ENCODE measurements at places on chromosomes 4 and X.

DNA sequence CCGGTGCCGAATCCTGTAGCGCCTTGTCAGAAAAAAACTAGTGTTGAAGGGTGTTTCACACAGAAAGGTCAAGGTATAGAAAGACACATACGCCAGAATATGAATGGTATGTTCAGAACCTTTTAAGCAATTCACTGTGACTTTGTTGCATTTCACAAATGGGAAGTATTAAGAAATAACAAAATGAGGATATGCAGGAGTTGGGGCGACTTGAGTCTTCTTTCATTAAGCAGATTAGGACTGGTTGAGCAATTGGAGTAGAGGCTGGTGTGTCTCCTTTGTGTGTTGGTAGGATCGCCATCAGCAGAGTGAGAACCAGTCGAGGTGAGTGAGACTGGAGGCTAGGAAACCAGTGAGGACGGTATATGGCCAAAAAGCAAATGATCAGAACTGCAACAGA is 1454.5 kb upstream of the TENM3 start:
- no peak for DNase-seq

- no peak for DNase-seq
These were observed 50.4 kb downstream of the STX18 start for GRCh38 chr4:4491396-4491893.

- no peak for DNase-seq
These were observed 28.9 kb upstream of the OPHN1 start for GRCh38 chrX:68462197-68462596.

DNA sequence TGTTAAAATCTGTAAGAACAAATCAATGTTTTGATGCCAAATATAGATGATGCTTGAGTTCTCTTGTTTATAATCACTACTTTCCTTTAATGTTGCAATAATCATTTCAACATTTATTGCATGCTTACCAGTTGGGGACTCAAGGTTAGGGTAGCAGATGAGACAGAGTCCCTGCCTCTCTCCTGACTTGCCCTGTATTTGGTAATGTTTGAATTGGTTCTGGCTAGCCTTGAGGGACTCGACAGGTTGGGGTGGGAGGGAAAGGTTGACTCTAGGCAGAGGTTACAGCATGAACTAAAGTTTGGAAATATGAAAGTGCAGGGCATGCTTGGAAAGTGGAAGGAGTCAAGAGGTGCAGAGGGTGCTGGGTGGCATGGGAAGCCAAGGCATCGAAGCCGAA is 2.0 kb downstream of the SEC24B start:
- no peak for DNase-seq

- no peak for DNase-seq
These were observed 18.1 kb downstream of the CCSER1 start for GRCh38 chr4:90145319-90145718.

- DNase-seq = no peak
These were observed 15.0 kb downstream of the ABLIM2 start for GRCh38 chr4:8143392-8144140.

DNA sequence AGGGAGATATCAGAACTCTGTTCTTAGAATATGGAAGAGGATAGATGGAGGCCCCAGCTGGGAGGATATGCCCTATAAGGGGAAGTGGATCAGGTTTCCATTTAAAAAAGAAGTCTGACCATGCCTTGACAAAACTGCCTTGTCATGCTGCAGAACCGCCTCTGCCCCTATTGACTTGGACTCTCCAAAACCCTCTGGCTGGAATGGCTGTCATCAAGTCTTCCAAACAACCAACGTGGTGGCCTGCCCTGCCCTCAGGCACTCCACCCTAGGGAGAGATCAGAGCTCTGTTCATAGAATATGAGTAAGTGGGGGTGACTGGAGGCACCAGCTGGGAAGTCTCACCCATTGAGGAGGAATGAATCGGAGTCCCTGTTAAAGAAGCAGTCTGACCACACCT is 114.9 kb downstream of the VSIG4 start:
- DNase-seq = no peak

- DNase-seq = no peak
These were observed 78.2 kb upstream of the PRSS48 start for GRCh38 chr4:151198748-151199147.

DNA sequence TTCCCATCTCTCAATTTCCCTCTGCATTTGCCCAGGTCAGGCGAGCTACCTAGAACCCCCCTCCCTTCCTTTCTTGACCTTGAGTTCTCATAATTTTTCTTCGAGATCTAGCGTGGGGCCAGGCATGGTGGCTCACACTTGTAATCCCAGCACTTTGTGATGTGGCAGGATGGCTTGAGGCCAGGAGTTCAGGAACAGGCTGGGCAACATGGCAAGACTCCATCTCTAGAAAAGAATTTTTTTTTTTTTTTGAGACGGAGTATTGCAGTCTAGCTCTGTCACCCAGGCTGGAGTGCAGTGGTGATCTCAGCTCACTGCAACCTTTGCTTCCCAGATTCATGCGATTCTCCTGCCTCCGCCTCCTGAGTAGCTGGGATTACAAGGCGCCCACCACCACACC is 4.5 kb upstream of the PORCN start:
- no peak for DNase-seq

DNA sequence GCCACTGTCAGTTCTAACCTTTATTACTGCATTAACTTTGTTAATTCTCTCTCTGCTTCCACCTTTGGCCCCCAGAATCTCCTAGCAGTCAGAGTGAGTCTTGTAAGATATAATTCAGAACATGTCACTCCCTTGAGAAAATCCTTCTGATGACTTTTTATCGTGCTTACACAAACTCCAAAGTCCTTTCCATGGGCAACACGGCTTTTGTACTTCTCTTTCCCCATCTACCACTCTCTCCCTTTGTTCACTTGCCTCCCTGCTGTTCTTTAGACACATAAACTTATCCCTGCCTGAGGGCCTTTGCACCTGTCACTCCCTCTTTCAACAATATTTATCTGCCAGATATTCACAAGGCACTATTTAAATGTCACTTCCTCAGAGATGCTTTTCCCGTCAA is 64.8 kb downstream of the MAOB start:
- no peak for DNase-seq

- DNase-seq = peak; percentile 47
These were observed 6.2 kb downstream of the TXK start for GRCh38 chr4:48127682-48128404.

- DNase-seq = no peak
These were observed 57.5 kb downstream of the GPR82 start for GRCh38 chrX:41781500-41781899.

DNA sequence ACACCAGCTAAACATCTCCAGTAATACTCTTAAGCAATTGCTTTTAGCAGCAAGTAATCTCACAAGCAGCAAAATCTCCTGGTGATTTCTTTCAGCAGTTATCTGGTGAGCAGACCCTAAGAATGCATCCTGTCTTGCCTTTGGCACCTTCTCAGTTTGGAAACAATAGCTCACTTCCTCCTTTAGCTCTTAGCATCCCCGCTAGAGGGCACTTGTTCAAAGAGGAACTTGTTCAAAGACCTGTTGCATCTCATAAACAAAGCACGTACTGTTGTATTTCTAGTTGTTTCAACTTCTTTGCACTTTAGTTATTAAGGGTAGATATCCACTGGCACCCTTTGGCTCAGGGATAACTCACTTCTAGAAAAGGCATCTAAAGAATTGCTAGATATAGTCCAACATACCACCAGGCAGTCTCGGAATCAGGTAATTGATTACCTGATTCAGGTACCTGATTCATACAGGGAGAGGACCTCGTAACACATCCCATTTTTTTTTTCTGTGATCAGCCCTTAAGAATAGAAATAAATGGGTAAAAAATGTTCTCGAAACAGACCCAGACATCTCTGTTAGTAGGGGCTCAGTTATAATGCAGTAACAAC is 81.9 kb upstream of the QRFPR start:
- DNase-seq = no peak

GRCh38 chr4:2159931-2160330 is 82.0 kb downstream of the HAUS3 start:
- DNase-seq = no peak

GRCh38 chr4:3263053-3263875 is 14.3 kb downstream of the MSANTD1 start:
- no peak for DNase-seq

- DNase-seq = no peak
These were observed 426 bp upstream of the C4orf51 start for GRCh38 chr4:145679520-145679919.

DNA sequence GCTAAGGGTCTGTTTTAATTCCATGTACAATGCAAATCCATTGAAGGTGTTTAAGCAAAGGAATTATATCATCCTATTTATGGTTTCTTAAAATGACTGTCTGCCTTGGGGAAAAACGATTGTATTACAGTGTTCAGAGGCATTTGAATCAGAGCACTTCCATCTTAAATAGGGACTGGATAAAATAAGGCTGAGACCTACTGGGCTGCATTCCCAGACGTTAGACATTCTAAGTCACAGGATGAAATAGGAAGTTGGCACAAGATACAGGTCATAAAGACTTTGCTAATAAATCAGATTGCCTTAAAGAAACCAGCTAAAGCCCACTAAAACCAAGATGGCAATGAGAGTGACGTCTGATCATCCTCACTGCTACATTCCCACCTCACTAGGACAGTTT is 1167.2 kb upstream of the PABPC4L start:
- no peak for DNase-seq

DNA sequence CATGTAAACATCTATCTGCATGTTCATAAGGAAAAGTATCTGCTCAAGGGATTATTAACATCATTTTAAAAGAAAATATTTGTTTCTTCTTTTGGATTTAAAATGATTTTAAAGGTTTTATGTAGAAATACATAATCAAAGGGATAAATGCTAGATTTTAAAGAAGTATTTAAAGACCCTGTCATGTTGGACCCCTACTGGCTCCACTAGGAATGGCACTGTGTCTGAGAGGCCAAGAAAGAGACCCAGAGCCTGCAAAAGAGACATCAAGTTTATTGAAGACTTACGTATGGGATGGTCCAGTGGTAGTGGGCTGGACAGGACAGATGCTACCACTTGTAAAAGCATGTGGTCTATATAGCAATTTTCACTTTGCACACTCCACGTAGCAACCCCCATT is 78.7 kb upstream of the PCDH18 start:
- no peak for DNase-seq

DNA sequence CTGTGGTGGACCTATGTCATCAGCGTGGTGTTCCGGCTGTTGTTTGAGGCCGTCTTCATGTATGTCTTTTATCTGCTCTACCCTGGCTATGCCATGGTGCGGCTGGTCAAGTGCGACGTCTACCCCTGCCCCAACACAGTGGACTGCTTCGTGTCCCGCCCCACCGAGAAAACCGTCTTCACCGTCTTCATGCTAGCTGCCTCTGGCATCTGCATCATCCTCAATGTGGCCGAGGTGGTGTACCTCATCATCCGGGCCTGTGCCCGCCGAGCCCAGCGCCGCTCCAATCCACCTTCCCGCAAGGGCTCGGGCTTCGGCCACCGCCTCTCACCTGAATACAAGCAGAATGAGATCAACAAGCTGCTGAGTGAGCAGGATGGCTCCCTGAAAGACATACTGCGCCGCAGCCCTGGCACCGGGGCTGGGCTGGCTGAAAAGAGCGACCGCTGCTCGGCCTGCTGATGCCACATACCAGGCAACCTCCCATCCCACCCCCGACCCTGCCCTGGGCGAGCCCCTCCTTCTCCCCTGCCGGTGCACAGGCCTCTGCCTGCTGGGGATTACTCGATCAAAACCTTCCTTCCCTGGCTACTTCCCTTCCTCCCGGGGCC is 1.2 kb downstream of the GJB1 start:
- DNase-seq = no peak

DNA sequence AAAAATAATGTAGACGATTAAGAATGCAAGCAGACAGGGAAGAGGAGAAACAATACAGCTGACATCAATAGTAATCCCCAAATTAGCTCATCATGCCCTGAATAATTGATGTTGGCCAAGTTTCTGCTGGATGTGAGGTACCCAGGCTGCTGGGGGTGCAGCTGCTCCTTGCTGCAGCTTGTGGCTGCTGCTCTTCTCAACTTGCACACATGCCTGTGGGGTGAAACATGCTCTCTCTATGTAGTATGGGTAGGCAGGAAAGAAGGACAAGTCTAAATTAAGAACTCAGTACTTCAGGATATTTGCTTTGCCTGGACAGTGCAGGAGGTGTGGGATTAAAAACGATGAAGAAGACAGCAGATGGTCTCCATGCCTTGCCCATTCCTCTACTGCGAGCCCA is 16.7 kb downstream of the EDA2R start:
- DNase-seq = no peak

DNA sequence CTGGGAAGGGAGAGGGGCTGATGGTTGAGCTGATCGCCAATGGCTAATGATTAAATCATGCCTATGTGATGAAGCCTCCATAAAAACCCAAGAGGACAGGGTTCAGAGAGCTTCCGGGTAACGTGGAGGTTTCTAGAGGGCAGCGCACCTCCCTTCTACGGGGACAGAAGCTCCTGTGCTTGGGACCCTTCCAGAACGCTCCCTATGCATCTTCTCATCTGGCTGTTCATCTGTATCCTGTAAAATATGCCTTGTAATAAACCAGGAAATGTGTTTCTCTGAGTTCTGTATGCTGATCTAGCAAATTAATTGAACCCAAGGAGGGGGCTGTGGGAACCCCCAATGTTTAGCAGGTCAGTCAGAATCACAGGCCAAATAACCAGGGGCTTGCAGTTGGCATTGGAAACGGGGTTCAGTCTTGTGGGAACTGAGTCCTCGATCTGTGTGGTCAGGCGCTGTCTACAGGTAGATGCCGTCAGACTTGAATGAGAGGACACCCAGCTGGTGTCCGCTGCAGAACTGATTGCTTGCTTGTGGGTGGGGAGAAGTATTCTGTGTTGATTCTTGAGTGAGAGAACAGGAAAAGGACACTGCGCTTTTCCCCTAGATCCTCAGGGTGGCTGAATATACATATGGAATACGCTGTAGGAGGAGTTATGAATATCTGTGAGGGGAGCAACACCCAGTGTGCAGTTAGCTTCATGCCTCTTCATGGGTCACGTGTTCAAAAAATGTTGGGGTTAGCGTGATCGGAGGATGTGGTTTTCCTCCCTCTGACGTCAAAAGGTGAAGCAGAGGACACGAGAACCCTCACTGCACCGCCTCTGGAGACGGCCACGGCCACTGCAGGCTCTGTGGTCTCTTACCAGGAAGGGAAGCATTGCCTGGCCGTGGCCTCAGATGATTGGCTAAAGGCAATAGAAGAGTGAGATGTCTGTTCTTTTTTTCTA is 29.2 kb downstream of the HTT-AS start:
- DNase-seq = peak; percentile 52

GRCh38 chrX:129808829-129809796 is 29.4 kb downstream of the SASH3 start:
- no peak for DNase-seq

- DNase-seq = no peak
These were observed 8.1 kb downstream of the POU4F2 start for GRCh38 chr4:146646593-146647325.
